ENCODE measurements at places on chromosomes 7 and 10. TPM values are rescaled to one million over a fixed set of nuclear protein-coding genes. Genes with fewer than 3 reads are reported as not detected.

Gene FAM25A
- polyA plus RNA-seq, result not detected

Gene MGAM2
- not detected for polyA plus RNA-seq

Gene NPTX2
- 0.16 TPM for polyA plus RNA-seq

Gene SPDYE2
- 0.28 TPM for polyA plus RNA-seq

Gene TACR2
- not detected for polyA plus RNA-seq

Gene OR2A7
- 0.45 TPM for polyA plus RNA-seq

Gene NUTM2E
- polyA plus RNA-seq, result not detected

Gene LRRC4
- polyA plus RNA-seq, result not detected

Gene LRRC61
- polyA plus RNA-seq, result 25.8 TPM

Gene NXPH1
- polyA plus RNA-seq, result not detected

Gene UNCX
- polyA plus RNA-seq, result not detected

Gene DDIT4
- 183 TPM for polyA plus RNA-seq

Gene CLEC2L
- polyA plus RNA-seq, result not detected

Gene TYSND1
- polyA plus RNA-seq, result 21.1 TPM

Gene NOM1
- polyA plus RNA-seq, result 9.8 TPM

Gene SEMA3A
- polyA plus RNA-seq, result not detected

Gene IMPDH1
- polyA plus RNA-seq, result 48.3 TPM

Gene SYT15
- 0.05 TPM for polyA plus RNA-seq

Gene HKDC1
- 3.0 TPM for polyA plus RNA-seq

Gene FAM13C
- polyA plus RNA-seq, result not detected
